ENCODE measurements at places on chromosomes 2 and 18. TPM values are rescaled to one million over a fixed set of nuclear protein-coding genes. Genes with fewer than 3 reads are reported as not detected.

GRCh38 chr2:216029416-216030129, 16.2 kb upstream of the MREG start:
- no peak for DNase-seq

GRCh38 chr2:58035352-58035751, 11.3 kb upstream of the VRK2 start:
- no peak for DNase-seq

DNA sequence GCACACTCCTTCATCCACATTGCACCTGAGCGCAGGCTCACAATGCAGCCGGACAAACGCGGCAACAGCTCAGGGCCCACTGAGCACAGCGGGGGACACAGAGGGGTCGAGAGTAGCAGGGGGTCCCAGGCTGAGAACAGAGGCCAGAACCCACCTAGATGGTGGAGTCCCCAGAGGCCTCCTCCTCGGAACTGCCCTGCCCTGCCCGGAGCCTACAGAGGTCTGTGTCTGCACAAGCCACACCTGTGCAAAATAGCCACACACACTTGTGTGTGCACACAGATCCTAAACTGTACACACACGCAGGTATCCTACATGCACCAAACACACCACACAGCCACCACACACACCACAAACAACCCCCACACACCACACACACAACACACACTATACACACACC, 72.8 kb downstream of the TMEM18 start:
- DNase-seq = no peak

- peak; percentile 49 for DNase-seq
Observed at GRCh38 chr2:232761301-232761907, 15.0 kb downstream of the KCNJ13 start.

- no peak for DNase-seq
Observed at GRCh38 chr2:101698844-101699754, 1.6 kb downstream of the MAP4K4 start.

CFAP53 gene
- 0.33 TPM for total RNA-seq

- no peak for DNase-seq
Observed at GRCh38 chr2:8552293-8552801, 129.5 kb upstream of the ID2 start.

DNA sequence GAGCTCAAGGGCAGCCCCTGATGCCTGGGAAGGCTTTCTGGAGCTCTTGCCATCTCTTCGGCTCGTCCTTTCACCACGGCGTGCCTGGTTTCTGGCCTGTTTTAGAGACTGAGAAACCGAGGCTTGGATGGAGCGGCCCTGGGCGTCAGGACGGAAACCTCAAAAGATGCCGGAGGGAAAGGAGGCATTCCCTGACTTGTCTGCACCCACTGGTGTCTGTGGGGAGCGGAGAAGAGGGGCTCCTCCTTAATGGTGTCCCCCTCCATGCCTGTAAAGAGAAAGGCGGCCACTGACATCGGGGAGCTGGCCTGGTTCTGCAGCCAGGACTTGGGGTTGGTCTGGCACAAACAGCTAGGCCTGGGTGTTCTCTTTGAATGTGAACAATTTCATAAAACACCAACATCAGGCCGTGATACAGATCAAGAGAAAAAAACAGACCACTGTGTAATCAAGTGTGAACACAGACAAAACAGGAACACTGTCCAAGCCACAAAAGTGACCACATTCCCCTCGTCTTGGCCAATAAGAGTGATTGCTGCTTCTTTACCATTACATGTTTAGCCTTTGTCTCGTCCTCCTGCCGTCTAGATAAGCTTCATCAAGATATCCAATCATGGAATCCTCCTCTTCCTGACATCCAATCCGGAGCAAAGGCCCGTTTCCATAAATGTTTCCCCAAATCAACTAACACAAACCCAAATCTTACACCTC, 633 bp upstream of the ILKAP start:
- DNase-seq = no peak

HOXD11 gene
- total RNA-seq = not detected

DNA sequence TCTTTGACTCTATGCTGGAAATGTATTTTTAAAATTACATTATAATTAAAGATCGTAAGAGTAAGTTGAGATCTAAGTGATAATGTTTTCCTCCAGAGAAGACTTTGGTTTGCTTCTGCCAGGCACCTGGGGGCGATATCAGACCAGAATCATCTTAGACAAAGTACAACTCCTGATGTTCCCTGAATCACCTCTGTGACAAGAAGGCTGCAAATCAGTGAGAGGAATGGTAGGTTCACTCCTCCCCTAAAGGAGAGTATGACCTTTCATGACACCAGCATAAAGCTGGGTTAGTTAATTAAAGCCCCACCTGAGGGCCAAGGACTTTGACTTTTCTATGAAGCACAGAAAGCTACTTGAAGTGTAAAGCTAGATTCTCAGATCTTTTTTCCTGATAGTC, 114.4 kb upstream of the DTNA start:
- DNase-seq = no peak

DNA sequence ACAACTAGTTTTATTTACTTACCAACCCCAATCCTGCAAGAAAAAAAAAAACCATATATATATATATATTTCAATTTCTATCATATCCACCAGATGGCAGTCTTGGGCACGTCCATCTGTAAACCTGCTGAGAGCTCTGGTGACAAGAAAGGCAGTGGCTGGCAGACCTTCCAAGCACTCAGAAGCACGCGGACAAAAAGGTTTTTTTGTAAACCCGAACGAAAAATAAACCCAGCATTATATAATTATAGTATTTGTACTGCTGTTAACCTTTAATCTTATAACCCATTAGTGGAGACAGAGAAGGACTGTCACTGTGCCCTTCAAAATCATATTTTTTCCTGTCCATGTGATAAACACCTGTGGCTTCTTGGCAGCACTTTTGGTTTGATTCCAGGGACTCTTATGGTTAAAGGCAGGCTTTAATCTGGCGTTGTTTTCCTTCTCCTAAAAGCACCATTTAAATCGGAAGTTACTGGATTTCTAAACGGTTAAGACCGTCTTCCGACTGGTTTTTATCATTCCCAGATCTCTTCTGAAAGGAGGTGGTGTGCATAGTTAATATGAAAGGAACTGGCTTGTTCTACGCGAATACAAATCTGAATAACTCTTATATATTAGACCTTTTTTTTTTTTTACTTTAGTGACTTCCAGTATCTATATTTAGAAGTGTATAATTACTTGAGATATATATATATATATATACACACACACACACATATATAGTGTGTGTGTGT, 31.0 kb upstream of the SLC3A1 start:
- DNase-seq = peak; percentile 30

PNKD gene
- total RNA-seq = 10.6 TPM

DNA sequence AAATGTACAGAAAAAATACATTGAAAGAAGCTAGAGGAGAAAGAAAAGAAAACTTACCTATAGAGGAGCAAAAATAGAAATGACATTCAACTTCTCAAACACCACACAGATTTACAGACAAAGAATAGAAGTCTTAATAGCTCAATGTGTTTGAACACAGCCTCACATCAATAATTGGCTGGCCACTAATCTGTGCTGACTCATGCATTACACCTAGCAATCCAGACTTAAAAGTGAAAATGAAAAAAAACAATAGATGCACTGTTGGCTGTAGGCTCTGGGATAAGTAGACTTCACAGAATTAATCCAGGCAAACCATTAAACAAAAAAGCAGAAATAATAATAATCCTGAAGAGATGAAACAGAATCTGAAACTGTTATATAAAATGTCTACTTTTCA, 961.3 kb upstream of the CELF4 start:
- no peak for DNase-seq

GRCh38 chr2:201785135-201785534, 4.4 kb upstream of the ALS2 start:
- no peak for DNase-seq

GRCh38 chr2:170344663-170345346, 166.9 kb downstream of the MYO3B start:
- no peak for DNase-seq

- DNase-seq = no peak
Observed at GRCh38 chr2:238162846-238163441, 4.2 kb downstream of the ERFE start.

- DNase-seq = no peak
Observed at GRCh38 chr2:45130736-45131135, 121.5 kb upstream of the SIX2 start.

DNA sequence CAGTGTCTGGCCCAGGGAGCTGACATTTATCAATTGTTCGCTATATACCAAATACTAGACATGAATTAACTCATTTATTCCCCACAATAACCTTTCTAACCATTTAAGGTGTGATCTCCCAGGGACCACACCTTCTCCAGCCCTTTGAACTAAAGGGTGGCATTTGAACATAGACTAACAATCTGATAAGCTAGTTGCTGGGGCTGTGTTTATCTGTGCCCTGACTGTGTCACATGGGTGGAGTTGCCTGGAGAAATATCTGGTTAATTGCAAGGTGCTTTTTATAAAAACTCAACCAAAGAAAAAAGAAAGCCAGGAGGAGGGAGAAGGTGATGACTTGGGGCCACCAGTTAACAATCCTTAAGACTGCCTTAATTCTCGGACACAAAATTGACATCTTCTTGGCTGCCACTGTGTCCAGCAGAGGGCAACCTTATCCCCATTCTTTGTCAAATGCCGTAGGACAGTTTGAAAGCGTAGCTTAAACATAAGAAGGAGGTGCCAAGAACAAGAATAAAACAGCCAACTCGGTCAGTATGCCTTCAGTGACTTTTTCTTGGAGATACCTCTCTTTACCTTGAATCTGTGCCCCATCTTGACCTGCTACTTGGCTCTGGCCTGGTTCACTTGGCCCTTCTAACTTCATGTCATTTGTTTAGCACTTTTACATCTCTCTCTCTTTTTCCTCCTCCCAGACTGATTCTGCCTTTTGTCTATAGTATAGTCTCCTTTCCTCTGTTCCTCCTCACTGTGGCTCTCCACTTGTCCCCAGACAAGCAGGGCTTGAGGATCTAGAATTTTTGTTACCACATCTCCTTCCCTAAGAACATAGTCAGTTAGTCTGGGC, 183.4 kb downstream of the MYO3B start:
- DNase-seq = peak; percentile 23

DNA sequence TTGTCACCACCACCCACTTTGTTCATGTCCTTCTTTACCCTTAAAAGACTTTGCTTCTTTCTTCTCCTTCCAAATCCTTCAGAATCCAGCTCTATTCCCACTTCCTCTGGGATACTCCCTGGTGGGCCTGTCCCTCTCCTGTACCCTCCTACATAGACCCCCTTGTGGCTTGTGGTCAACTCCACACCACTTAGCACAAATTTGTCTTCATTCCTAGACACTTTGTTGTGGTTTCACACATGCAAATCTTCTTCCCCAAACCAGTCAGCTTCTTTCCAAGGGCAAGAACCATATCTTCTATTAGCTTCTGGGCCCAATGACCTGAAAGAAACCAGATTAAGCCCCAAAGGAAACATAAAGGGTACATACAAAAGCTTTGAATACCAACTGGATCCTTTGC, 342.4 kb downstream of the TNS1 start:
- DNase-seq = no peak

- no peak for DNase-seq
Observed at GRCh38 chr2:224885291-224885690, 157.0 kb downstream of the DOCK10 start.

DNA sequence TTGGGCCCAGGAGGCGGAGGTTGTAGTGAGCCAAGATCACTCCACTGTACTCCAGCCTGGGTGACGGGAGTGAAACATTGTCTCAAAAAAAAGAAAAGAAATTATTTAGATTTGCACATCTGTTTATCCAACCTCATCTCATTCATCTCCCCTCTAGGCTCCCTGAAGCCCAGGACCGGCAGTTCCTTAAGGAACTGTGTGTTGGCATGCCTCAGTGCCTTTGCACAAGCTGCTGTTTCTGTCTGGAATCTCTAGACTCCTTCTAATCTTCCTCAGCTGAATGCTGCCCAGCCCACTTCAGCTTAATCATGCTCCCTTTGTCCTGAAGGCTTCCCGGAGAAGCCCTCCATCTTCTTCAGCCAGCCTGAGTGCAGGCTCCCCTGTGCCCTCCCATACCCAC, 10.9 kb upstream of the RFX8 start:
- no peak for DNase-seq

Data from CD4-positive, alpha-beta T cell (primary cell).